KBM-7 (cell line): ENCODE measurements at places on chromosomes 13 and 19.

DNA sequence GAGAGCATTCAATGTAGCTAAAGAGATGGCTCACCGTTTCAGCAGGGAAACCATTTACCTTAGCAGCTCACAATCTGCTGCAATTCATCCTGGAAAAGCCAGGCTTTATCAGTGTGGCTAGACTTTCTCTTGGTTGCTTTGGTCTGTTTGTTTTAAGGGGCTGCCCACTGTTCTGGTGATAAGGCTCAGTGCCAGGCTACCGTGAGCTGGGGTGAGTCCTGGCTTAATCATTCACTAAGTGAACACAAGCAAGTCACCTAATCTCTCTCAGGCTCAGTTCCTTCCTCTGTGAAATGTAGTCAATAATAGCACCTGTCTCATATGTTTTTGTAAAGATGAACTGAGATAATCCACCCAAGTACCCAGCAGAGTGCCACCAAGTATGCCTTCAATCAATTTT lies 229.0 kb downstream of the TEX29 start:
- no peak for DNase-seq

GRCh38 chr19:51765086-51765485 lies 4.1 kb downstream of the FPR2 start:
- DNase-seq, result no peak

DNA sequence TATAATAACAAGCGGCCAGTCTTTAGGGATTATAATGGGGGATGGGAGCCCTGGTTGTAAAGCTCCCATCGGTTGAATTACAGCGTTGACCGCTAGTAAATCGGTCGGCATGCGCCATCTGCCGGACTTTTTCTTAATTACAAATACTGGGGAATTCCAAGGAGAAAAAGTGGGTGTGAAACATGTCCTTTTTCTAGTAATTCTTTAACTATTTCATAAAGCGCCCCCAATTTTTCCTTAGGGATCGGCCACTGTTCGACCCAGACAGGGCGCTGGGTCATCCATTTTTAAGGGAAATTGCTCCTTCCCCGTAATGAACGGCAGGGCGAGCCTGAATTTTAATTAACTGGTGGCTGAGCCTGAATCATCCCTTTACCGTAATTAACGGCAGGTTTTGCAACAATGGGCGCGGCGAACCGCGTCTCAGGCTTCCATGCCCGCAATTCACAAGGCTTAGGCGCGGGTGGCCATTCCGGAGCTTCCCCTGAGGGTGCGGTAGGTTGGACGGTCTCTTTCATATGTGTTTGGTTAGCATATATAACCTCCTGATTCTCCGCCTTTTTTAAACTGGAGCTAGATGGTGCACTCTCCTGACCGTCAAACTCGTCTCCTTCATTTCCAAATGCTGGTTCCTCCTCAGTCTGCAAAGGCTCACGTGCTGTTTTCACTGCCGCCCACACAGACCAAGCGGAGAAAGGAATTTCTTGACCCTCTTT lies 30.2 kb upstream of the EVI5L start:
- DNase-seq, result peak; percentile 77

- DNase-seq, result peak; percentile 48
Measured at GRCh38 chr19:2561895-2562294, 86.0 kb downstream of the GADD45B start.
